ENCODE measurements at places on chromosomes 7 and 10. TPM values are rescaled to one million over a fixed set of nuclear protein-coding genes. Genes with fewer than 3 reads are reported as not detected.

GRCh38 chr7:152313831-152314604 lies 121.8 kb downstream of the KMT2C start:
- DNase-seq, result peak; percentile 57

DNA sequence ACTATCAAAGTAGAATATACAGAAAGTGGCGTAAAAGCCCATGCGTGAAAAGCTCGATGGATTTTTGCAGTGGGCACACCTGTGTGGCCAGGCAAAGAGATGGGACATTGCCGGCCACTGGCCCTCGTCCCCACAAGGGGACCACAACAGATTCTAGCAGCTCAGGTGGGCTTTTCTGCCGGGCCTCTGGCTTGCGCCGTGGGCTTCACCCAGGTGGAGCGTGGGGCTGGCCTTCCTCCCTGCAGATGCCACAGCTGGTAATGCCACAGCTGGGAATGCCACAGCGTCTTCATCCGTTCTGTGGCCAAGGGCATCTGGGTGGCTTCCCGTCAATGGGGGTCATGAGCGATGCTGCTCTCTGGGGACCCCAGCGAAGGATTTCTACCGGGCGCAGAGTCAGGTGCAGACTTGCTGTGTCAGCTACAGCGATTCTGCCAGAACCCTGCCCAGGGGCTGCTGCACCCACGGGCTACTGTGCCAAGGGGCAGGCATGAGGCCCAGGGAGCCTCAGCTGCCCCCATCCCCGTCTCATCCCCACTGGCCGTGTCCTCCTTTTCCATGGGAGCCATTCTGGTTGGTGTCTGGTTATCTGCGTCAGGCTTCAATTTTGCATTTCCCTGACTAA lies 52.5 kb upstream of the NKX6-2 start:
- no peak for DNase-seq

GRCh38 chr10:124732931-124733570 lies 11.1 kb downstream of the FAM53B start:
- DNase-seq, result peak; percentile 87

DNA sequence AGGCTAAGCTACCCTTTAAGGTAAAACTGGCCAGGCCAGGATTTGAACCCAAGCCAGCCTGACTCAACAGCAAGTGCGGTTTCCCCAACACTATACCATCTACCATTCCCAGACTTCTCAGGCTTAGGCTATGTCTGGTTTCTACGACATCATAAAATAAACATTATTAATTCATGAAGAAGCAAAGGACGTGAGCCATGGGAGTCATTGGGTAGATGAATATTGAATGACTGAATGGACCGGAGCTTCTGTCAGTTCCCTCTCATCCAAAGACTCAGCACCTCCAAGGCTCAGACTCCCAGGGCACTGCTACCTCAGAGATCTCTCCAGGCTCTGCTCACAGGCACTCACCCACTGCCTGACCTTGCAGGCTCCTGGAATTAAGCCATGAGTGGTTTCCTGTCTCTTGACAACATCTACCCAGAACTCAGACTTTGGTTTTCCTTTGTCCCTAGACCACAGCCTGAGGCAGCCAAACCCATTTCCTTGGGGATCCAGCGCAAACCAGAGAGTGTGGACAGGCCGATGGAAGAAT lies 64.6 kb upstream of the STEAP1B start:
- no peak for DNase-seq

GRCh38 chr10:11625019-11625735 lies 13.7 kb upstream of the USP6NL start:
- DNase-seq, result peak; percentile 12

- no peak for DNase-seq
Observed at GRCh38 chr10:55870186-55870585, 490.9 kb downstream of the ZWINT start.

DNA sequence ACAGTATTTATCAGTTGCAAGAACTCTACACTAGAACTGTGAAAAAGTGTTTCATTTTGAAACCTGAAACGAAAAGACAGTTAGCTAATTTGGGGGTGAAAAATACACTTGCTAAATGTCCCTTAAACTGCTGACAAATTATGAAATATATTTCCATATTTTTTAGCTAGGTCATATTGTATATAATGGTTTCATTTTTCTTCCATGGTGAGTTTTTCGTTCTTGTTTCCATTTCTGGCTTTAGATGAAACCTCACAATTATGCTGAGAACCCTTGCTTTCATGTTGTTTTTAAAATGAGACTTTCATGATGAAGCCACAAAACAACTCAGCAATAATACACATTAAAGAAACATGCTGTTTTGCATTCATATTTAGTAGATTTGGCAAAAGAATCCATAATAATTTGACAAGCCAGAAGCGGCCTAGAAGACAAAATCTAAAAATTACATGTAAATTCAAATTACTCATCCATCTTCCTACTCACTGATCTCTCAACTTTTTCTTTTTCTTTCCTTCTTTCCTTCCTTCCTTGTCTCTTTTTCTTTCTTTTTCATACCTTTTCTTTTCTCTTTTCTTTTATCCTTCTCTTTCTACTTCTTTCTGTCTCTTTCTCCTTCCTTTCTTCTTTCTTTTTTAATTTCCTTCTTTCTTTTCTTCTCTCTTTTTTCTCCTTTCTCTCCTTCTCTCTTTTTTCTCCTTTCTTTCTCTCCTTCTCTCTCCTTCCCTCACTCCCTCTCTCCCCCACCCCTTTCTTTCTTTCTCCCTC lies 46.5 kb upstream of the ITGB8 start:
- no peak for DNase-seq

DNA sequence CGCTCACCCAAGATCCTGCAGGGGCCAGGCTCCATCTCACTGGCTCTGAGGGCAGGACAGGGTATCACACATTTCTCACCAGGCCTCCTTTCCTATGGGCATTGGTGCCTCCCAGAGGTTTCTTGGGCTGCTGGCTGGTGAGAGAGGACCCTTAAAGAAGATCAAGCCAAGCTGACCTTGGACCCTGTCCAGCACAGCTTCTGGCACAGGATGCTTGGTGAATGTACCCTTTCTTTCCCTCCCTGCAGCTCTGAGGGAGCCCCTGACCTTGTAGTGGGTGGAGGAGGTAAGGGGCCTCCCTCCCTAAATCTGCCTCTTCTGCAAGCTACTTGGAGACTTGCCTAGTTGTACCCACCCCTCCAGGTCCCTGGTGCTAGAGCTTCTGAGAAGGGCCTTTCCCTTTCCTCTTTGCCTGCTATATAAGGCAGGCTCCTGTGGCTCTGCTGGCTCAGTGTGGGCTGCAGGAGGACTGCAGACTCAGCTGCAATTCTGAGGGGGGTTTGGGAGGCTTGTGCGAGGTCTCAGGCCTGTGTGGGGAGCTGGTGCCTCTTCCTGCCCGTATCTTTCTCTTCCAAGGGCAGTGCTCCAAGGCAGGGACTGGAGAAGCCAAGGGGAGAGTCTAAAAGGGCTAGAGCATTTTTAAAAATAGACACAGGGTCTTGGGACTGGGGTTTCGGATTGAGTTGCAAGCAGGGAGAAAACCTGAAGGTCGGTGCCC lies 11.7 kb upstream of the TRIM8 start:
- no peak for DNase-seq

DNA sequence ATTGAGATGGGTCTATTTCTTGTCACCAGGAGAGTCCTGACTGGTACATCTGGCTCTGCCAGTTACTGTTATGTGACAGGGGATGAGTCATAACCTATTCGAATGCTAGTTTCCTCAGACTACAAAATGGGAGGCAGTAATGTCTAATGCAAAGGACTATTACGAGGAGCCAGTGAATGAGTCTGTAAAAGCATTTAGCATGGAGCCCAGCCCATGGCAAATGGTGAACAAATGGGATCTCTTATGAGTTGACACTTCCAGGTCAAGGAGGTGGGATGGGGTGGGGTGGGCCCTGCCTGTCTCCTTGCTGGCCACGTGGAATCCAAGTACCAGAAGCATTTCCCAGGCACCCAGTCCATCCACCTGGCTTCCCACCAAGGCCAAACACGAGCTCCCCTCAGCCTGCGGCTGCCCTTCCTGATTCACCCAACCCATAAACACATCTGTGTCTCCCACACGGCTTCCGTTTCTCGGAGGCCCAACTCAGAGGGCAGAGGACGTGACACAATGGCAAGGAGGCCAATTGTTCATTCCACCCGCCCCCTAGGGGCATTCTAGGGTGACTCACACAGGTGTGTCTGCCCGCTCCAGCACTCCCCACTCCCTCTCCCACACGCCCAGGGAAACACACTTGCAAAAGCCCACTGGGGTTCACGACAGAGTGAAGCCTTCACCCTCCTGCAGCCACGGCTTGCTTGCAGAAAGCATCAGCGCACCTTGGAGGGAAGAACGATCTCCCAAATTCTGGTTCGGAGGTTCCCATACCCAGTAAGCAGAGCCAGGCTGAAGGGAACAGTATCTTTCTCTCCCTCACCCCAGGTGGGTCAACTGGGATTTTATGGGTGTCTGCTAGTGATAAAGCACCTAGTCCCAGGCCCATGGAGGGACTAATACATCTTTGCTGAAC lies 109.8 kb downstream of the SH3PXD2A start:
- no peak for DNase-seq

- no peak for DNase-seq
Observed at GRCh38 chr7:742791-743190, 15.7 kb upstream of the PRKAR1B start.

GRCh38 chr10:102101152-102101551 lies 19.0 kb downstream of the LDB1 start:
- no peak for DNase-seq

GRCh38 chr7:34445653-34446052 lies 212.4 kb upstream of the NPSR1 start:
- no peak for DNase-seq

- DNase-seq, result no peak
Observed at GRCh38 chr7:128027485-128027980, 3.7 kb downstream of the LRRC4 start.

DNA sequence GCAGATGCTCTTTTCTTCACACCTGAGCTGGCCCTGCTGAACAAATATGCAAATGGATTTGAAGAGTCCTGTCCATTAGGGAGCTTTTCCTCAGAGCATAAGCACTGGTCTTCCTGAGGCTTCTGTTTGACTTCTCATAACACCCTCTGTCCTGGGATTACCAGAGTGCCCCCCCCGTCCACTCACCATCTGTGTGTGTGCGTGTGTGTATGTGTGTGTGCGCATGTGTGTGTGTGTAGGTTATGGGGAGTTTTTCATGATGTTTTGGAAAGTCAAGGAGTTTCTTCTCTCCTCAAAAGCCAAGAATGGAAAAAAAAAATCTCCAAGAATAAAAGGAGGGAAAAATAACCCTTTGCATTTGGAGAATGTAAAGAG lies 57.7 kb upstream of the COMTD1 start:
- DNase-seq, result no peak

GRCh38 chr10:118028619-118029018 lies 18.1 kb downstream of the RAB11FIP2 start:
- no peak for DNase-seq

DNA sequence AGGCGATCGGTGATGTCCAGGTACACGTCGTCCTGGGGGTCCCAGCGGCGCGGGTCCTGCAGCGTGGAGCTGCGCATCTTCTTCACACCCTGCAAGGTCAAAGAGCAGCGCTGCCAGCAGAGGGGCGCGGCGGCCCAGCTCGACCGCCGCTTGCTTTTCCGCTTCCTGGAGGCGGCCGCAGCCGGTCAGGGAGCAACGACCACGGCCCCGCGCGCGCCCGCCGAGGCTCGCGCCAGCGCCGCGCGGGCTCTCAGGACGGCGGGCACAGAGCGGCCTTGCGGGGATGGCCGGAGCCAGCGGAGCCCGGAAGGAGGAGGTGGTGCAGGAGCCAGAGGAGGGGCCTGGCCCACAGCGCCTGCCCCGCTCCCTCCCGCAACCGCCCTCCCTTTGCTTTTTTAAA lies 76.4 kb upstream of the CDC14C start:
- no peak for DNase-seq

DNA sequence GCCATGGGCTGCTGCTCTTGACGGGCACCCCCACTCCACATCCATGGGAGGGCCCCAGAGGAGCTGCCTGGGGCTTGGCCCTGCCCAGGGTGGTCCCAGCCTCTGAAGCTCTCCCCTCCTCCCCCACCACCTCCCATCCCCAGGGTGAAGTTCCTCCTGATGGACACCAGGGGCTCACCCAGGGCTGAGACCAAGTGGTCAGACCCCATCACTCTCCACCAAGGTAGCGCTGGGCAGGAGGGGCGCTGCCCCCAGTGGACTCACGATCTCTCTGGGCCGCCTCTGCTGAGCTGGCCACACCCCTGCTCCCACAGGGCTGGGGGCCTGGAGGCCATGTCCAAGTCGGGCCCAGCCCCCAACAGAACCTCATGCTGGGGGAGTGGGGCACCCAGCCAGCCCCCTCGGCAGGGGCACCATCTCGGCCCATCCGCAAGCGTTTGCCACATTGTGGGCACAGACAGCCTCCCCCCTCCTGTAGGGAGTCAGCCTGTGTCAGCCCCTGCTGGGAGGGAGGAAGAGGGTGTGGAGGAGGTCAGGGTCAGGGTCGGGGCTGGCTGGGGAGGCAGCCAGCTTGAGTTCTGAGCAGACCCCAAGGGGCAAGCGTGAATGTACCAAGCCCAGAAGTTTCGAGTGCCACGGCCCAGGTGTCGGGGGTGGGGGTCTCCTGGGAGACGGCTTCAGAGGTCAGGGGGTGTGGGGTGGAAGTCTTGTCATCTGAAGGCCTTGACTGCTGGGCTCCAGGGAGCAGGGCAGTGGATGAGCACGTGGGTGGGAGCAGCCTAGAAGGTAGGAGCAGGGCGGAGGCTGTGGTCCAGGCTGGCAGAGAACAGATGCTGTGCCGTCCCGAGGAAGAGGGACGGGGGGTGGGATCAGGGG lies 2.8 kb downstream of the UPK3B start:
- no peak for DNase-seq

DNA sequence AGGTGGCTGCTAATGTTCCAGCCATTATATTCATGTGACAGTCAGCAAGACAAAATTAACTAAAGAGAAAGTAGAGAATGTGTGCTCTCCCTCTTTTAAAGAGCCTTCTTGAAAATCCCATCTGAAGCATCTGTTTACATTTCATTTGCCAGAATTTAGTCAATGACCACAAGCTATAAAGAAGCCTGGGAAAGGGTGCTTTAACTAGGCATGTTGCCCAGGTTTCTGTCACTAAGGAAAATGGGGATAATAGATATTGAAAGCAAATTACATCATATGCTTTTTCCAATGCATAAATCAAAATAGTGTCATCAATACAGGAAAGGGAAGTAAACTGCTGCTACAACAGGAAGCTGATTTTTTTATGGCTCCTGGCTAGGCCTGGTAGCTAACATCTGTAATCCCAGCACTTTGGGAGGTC lies 67.7 kb downstream of the ELAPOR2 start:
- DNase-seq, result no peak

GRCh38 chr7:13911909-13912308 lies 77.6 kb downstream of the ETV1 start:
- DNase-seq, result no peak

GRCh38 chr10:125392609-125393008 lies 232.2 kb upstream of the CTBP2 start:
- DNase-seq, result no peak

- DNase-seq, result peak; percentile 93
Observed at GRCh38 chr10:122152544-122152943, 118.6 kb upstream of the BTBD16 start.

- DNase-seq, result no peak
Observed at GRCh38 chr10:76086170-76086760, 654.8 kb downstream of the LRMDA start.

Gene IFRD1
- total RNA-seq, result 28.6 TPM

Gene IL15RA
- 25.2 TPM for total RNA-seq

Gene GNAI1
- total RNA-seq, result 90.1 TPM

Gene FOXP2
- total RNA-seq, result 2.9 TPM

Gene MALRD1
- 2.0 TPM for total RNA-seq

Gene MGMT
- total RNA-seq, result 8.3 TPM

Gene ATRNL1
- 94.2 TPM for total RNA-seq

Gene SLC39A12
- not detected for total RNA-seq

Gene BLOC1S2
- total RNA-seq, result 39.3 TPM

Gene LLCFC1
- not detected for total RNA-seq

Data from adrenal gland (tissue), 19 donors.